ENCODE measurements at places on chromosomes 4 and X.

- no peak for DNase-seq
Measured at GRCh38 chr4:158789853-158790252, 21.0 kb downstream of the FNIP2 start.

DNA sequence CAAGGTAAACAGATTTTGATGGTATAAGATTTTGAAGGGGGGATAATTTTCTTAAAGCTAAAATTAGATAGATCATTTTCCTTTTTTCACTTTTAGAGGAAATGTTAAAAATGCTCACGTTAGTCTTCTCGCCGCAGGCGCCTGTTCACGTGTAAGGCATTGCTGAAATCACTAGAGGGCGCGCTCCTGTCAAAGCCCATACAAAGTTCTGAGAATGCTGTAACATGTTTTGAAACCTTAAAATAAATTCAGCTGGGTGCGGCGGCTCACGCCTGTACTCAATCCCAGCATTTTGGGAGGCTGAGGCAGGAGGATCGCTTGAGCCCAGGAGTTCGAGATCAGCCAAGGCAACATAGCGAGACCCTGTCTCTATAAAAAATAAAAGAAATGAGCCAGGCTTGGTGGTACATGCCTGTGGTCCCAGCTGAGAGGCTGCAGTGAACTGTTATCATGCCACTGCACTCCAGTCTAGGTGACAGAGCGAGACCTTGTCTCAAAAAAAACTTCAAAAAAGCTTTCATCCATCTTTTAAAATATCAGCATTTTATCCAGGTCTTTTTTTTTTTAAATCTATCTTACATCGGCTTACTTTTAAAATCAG is 138.0 kb downstream of the RBMX2 start:
- no peak for DNase-seq

DNA sequence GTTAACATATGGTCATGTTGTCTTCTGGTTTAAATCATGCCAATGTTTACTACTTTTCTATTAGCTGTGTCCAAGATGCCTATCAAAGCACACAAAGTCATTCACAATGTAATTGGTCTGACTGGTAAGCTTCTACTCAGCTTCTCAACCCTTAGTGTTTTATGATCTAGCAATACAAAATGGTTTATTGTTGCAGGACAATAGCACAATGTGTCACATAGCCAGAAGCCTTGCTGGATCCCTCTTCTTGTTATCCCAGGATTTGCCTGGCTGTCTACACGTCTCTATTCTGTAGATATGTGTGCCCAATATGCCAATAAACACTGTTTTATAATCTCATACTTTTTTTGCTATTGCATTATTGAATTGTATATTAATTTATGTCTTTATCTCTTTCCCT is 1111.0 kb upstream of the AGA start:
- no peak for DNase-seq

GRCh38 chr4:41897698-41898097 is 37.5 kb upstream of the TMEM33 start:
- no peak for DNase-seq

DNA sequence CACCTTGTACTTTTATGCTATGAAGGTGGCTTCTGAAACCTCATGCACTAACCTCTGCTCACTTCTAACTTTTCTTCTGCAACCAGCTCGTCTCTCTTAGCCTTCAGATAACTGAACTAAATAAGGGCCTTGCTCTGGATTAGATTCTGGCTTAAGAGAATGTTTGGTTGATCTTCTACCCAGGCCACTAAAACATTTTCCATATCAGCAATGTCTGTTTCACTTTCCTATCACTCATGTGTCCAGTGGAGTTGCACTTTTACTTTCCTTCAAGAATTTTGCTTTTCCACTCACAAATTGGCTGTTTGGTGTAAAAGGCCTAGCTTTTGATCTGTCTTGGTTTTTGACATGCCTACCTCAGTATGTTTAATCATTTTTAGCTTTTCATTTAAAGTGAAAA is 105.8 kb downstream of the KCTD8 start:
- no peak for DNase-seq

- DNase-seq: no peak
Measured at GRCh38 chrX:152735101-152735500, 1.5 kb downstream of the MAGEA12 start.

DNA sequence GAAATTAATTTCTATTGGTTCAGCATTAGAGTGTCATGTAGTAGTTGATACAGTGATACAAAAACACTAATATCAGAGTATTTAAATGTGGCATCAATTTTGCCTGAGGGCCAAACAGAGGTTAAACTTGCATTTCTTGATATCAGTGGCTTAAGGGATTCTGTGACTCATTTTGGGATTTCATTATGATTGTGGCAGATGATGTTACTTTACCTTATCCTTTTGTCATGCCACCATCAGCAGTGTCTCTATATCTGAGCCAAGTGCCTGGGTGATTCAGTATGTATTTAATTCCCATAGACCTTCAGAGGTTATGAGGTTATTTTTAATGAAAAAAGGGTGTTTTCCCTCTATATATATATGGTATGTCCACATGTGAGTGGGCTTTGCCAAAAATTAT is 582.9 kb downstream of the ADGRL3 start:
- no peak for DNase-seq

DNA sequence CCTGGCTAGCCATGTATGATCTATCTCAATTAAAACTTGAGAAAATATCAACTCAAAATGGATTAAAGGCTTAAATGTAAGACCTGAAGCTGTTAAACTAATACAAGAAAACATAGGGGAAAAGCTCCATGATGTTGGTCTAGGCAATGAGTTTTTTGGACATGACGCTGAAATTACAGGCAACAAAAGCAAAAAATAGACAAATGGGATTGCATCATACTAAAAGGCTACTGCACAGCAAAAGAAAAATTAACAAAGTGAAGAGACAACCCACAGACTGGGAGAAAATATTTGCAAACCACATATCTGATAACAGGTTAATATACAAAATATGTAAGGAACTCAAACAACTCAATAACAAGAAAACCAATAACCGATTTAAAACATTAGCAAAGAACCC is 8.4 kb downstream of the GC start:
- no peak for DNase-seq

DNA sequence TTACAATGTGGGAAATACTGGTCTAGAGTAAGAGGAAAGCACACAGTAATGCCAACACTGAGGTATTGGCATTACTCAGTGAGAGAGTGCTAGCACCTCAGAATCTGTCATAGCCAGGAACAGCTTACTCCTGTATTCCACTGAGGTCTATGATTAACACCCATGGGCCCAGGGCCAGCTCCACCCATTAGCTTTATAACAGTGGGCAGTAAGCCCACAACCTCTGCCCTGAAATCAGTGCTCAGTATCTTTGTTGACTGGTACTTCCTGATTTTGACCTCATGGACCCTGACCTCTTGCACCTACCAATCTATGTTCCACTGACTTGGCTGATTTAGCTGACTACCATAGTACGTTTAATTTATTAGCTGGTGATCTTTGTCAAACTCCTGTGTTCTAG is 56.1 kb downstream of the LANCL3 start:
- no peak for DNase-seq

- DNase-seq: no peak
Measured at GRCh38 chr4:55933611-55934010, 15.1 kb upstream of the CEP135 start.

DNA sequence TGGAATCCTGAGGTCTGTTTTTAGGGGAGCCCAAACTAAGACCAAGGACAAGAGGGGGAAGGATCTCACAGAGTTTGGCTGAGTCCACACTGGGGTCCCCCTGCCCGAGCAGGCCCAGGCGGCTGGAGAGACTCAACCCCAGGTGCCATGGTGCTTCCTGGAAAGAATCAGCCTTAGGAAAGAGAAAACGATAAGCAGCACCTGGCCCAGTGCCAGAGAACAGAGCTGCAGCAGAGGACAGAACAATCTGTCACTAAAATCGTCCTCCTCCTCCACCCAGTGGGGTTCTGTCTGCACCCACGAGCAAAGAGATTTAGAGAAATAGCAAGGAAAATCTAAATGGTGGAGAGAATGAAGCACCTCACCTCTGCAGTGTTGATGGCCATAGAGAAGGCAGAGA is 470.5 kb downstream of the BCOR start:
- no peak for DNase-seq

- DNase-seq: no peak
Measured at GRCh38 chrX:20399728-20400414, 133.2 kb upstream of the RPS6KA3 start.

DNA sequence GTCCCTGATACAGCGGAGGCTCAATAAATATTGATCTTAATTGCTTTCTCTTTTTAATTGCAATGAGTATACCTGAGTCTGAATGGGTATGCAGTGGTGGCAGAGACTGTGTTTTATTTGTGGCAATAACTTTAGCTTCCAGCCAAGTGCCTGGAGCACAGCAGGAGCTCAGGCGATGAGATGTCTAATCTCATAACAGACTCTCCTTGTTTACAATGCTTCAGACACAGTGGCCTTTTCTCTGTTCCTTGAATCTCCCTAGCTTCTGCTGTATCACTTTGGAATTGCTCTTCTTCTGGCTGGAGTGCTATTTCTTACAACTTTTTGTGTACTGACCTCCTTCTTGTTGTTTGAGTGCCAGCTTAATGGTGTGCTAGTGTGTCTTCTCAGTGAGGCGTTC is 91.5 kb upstream of the UNC5C start:
- DNase-seq: no peak

GRCh38 chr4:138558886-138559285 is 316.7 kb upstream of the SLC7A11 start:
- DNase-seq: no peak

- no peak for DNase-seq
Measured at GRCh38 chr4:52856801-52857200, 5.3 kb upstream of the RASL11B start.

- DNase-seq: no peak
Measured at GRCh38 chr4:48343551-48343950, 2.2 kb downstream of the SLAIN2 start.

- no peak for DNase-seq
Measured at GRCh38 chr4:87366521-87367162, 24.3 kb downstream of the HSD17B11 start.

DNA sequence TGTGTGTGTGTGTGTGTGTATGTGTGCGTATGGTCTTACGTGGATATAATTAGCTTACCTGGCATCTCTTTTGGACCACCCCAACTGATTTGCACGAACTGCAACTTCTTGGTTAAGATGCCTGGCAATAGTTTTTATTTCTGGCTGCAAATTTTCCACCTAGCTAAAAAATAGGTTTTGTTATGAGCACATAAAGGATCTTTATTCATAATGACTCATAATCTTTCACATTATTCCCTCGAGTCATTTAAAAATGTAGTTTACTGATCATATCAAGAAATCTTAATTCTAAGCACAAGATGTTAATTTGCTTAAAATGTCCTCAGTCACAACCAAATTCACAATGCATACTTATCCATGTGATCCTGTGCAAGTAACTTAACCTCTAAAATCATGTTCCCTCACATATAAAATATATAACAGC is 1.5 kb downstream of the COX18 start:
- DNase-seq: peak; percentile 0

GRCh38 chr4:6453688-6453990 is 18.8 kb downstream of the PPP2R2C start:
- DNase-seq: no peak

DNA sequence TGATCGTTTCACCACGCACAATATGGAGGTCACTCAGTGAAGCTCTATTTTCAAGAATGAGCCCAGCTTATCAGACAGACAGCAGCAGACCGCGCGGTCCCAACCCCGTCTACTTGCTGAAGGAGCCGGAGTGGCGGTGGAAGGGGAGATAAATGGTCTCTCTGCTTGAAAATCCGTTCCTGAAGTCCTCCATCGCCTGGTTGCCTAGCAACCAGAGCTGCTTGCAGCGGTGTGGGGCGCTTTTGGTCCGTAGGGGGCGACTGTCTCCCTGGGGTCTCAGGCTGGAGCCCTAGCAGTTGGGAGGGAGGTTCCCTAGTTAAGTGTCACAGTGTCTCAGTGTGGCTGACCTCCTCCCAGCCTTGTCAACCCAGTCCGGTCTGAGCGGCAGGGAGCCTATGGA is 8.3 kb upstream of the DLG3 start:
- no peak for DNase-seq

- DNase-seq: peak; percentile 6
Measured at GRCh38 chr4:100742045-100742444, 224.2 kb upstream of the EMCN start.

GRCh38 chrX:107577933-107578332 is 50.4 kb upstream of the PRPS1 start:
- DNase-seq: no peak

DNA sequence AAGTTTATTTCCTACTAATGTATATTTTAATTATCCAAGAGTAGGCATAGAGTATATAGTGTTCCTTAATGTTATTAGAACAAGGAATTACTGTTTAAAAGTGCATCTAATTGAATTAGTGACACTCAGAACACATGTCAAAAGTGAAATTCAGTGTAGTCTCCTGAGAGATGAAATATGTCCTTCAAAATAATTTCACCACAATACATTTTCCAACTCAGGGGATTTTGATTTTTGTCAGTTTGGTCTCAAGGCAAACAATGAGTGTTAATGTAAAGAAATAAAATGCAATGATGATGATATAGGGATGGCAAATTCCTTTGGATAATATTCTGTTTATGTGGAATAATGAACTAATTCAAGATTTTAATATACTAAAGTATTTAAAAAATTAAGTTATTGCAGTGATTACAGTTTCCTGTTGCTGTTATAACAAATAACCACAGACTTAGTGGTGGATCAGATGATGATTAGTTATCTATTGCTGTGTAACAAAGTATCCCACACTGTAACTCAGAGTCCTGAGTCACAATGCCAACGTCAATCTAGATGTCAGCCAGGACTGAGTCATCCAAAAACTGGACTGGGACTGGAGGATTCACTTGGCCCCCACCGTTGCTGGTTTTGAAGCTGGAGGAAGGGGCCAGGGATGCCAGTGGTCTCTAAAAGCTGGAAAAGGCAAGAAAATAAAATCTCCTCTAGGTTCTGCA is 148.0 kb upstream of the SLC7A11 start:
- no peak for DNase-seq

DNA sequence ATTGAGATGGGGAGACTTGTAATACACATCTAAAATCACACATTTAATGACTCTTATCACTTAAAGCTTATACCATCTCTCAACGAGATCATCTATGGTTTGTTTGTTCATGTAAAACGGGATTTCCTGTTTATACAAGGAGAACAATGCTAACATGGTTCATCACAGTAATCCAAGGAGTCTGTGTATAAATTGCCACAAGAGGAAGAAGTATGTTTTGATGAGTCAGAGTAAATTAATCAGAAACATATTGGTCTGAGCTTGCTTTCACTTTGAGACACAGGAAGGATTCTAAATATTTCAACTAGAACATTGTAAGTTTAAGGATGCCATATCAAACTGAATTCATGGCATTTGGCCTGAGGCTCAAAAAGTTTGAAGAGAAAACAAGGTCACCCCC is 594.1 kb downstream of the GLUD2 start:
- peak; percentile 15 for DNase-seq

DNA sequence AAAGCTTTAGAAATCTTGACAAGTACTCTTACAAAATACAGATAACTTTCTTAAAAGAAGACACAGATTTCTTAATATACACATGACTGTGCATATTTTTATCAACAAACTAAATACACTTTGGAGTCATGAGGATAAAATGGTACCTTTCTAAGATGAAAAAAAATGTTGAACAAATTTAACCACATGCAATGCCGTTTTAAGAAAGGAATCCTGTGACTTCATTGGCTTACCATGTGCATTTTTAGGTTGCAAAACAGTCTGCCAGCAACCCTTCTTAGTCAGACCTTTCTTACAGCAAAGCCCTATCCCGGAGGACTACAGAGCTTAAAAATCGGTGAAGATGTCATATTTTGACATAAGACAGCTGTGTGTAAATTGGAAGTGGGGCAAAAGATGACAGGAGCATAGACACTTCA is 51.7 kb downstream of the GASK1B start:
- peak; percentile 88 for DNase-seq

GRCh38 chr4:24529555-24529954 is 54.8 kb downstream of the DHX15 start:
- DNase-seq: no peak

- no peak for DNase-seq
Measured at GRCh38 chrX:15158736-15159406, 111.0 kb downstream of the ASB9 start.

Measured in GM04504 (cell line).